ENCODE measurements at places on chromosomes 12 and 14.

- DNase-seq, result no peak
These were observed 706.2 kb downstream of the GALC start for GRCh38 chr14:87286826-87287225.

DNA sequence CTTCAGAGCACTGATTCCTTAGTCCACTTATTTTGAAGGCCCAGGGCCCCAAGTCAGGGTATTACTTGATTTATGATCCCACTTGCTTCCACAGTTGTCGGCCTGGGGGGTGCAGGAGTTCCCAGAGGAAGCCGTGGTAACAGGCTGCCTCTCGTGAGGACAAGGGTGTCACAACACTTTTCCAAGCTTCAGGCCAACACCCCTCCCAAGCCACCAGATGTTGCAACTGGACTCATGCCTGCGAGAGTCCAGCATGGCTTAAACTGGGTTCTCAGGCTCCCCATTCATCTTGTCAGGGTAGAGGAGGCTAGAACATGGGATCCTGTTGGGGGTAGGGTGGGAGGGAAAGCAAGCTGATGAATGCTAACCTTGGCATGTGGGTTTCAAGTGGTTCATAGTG, 56.1 kb downstream of the BMP4 start:
- no peak for DNase-seq

DNA sequence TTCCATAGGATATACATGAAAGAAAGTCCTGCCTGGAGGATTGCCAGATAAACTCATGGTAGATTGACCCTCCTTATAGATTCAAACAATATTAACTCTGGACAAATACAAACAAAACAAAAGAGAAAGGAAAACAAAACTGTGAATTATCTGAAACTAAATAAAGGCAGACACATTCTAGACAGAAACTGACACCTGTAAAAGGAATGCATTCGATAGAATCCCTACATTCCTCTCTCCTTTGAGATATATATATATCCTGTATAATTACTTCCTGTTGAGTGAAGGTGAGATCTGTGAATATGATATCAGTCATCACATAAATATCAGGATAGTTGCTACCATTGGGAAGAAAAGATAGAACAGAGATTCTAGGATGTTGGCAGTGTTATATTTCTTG, 948.4 kb upstream of the ATXN7L3B start:
- DNase-seq, result no peak

DNA sequence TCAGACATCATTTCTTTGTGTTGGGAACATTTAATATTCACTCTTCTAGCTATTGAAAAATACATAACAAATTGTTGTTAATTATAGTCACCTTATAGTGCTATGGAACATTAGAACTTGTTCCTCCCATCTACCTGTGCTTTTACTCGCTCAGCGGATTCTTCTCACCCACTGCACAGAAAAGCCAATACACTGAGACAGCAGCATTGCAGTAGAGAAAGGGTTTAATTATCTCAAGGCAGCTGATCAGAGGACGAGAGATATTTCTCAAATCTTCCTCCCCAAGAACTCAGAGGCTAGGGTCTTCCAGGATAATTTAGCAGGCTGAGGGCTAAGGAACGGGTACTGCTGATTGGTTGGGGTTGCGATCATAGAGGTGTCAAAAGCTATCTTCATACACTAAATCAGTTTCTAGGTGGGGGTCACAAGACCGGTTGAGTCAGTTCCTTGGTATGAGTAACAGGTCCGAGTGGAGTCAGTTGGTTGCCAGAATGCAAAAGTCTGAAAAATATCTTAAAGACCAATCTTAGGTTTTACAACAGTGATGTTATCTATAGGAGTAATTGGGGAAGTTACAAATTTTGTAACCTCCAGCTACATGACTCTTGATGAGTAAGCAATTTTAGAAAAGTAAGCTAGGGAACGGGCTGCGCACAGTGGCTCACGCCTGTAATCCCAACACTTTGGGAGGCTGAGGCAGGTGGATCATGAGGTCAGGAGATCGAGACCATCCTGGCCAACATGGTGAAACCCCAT, 173.1 kb downstream of the FBXL14 start:
- no peak for DNase-seq

DNA sequence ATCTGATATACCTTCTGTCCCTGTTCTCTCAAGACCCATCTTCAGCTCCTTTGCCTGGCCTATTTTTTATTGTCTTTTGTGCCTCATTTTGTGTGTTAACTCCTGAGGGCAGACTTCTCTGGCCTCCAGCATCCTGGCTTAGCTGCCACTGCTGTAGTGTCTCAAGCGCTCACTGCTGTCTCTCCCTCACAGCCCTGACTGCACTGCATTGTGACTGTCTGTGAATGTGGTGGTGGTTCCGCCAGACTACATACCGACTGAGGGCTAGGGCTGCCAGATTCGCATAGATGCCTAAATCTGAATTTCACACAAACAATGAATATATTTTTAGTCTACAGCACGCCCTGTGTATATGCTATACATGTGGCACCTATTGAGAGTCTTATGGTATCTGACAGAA, 1088.9 kb upstream of the TMEM132C start:
- no peak for DNase-seq

GRCh38 chr12:57129889-57130288, 1.6 kb downstream of the LRP1 start:
- DNase-seq, result no peak

- no peak for DNase-seq
These were observed 1073.0 kb upstream of the FLRT2 start for GRCh38 chr14:84456946-84457345.

Data from NCI-H524 treated with DMSO at 0.1 percent for 48 hours (cell line).